ENCODE measurements at places on chromosomes 7 and 10.
A peak's percentile ranks its signal among the peaks of the same experiment; 100 is the strongest.

- peak; percentile 76 for DNase-seq
These were observed 179.5 kb upstream of the TMEM106B start for GRCh38 chr7:12031638-12032037.

DNA sequence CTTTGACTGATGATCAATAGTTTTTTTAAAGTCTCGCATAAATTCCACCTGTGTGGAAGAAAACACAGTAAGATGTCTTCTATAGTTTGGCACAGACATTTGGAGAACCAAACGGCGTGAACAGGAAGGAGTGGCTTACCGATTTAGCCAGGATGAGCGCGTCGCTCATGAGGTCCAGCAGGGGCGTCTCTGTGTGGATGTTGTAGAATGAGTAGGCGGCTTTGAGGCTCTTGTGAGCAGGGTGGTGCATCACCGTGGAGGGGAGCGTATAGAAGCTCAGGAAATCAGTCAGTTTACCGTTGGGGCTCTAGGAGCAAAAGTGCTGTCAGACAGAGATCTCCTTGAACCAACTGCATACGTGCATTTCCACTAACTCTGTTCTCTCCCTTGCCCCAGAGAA lies 15.5 kb downstream of the RPP38 start:
- no peak for DNase-seq

DNA sequence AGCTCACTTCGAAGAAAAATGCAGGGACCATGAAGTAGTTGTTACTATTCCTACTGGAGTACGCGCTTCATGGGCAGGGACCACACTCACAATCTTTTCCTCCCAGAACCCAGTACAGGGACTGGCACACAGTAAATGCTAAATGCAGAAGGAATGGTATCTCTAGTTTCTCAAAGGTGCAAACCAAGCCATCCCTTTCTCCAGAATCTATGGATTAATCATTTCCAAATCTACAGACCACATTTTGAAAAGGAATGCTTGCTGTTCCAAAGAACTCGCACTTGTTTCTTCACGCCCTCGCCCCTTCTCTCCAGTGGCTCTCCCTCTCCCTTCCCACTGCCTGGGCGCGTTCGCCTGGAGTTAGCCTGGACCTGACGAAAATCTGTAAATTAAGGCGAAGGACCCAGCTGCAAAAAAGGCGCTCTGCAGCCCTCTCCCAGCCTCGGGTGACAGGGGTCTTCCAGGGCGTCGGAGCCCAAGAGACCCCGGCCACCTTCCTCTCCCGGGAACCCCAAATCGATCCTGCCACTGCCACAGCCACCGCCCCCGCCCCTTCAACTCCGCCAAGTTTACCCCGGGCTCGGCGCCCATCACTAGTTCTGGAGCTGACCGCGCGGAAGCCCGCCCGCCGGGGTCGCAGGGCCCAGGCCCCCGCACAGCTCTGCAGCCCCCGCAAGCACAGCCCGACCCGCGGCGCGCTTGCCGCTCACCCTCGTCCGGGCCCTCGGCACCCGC lies 527 bp downstream of the PDIA4 start:
- peak; percentile 16 for DNase-seq

- no peak for DNase-seq
These were observed 56.7 kb downstream of the C10orf120 start for GRCh38 chr10:122642726-122643605.

- no peak for DNase-seq
These were observed 201.7 kb upstream of the KLF14 start for GRCh38 chr7:130935564-130936157.

- DNase-seq: no peak
These were observed 32.0 kb downstream of the STK31 start for GRCh38 chr7:23742051-23742450.

All from EL (cell line).